ENCODE measurements at places on chromosomes 6 and 20.
A peak's percentile ranks its signal among the peaks of the same experiment; 100 is the strongest.

- DNase-seq = no peak
Measured at GRCh38 chr6:126300126-126300525, 39.8 kb upstream of the CENPW start.

DNA sequence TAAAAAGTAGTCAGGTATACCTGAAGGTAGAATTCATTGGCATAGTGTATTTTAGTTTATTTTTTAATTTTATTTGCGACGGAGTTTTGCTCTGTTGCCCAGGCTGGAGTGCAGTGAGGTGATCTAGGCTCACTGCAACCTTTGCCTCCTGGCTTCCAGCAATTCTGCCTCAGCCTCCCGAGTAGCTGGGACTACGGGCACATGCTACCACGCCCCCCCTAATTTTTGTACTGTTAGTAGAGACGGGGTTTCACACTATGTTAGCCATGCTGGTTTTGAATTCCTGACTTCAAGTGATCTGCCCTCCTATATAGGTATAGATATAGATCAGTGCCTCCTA, 102.8 kb upstream of the PRSS16 start:
- no peak for DNase-seq

- DNase-seq = no peak
Measured at GRCh38 chr6:144637541-144637940, 352.4 kb downstream of the UTRN start.

GRCh38 chr6:15698471-15698870, 35.6 kb upstream of the DTNBP1 start:
- no peak for DNase-seq

DNA sequence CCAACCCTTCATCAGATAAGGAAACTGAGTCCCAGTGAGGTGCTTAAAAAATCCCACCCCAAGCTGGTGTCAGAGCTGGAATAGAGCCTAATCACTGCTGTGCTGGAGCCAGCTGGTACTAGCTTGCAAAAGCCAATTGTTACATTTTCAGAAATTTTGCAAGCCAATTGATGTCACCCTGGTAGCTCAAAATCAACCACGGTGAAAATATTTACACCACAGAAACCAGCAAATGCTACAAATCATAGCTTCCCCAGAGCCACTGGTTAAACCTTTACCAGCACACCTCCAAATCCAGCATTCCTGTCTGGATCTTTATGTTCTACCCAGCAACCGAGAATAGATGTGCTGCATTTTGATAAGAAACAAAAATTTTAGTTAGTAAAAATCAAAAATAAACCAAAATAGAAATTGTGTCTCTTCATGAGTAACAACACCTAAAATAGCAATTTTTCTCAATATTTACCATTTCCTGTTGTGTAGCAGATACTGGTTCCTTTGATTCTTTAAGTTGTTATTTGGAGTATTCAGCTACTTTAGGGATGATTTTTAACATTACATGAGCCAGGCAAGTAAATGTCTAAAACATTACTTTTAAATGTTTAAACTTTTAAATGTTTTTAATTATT, 7.2 kb upstream of the LCA5 start:
- DNase-seq = no peak

GRCh38 chr20:51541189-51542032, 1.1 kb downstream of the NFATC2 start:
- peak; percentile 29 for DNase-seq

- no peak for DNase-seq
Measured at GRCh38 chr6:148358196-148358785, 15.7 kb downstream of the SASH1 start.
